ENCODE measurements at places on chromosomes 2 and 18.

DNA sequence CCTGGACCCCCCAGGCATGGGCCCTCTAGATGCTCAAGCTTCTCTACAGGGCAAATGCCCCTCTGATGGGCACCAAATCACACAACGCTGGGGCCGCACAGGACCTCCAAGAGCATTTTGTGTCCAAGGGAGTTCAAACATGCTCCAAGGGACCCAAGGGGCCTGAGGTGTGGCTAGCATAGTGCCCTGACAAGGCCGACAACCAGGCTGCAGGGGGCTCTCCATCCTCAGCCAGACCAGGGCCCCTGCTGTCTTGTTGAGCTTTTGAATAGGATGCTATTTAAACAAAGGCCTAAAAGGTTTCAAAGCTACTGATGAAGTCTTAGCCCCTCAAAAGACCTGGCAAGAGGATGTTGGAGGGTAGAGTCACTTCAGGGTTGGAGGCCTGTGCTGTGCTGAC is 33.1 kb downstream of the EN1 start:
- no peak for DNase-seq

GRCh38 chr18:59266886-59267502 is 6.3 kb downstream of the RAX start:
- no peak for DNase-seq

GRCh38 chr2:185643434-185643833 is 95.2 kb upstream of the FSIP2 start:
- DNase-seq = no peak

GRCh38 chr2:138058427-138058826 is 94.2 kb downstream of the HNMT start:
- no peak for DNase-seq

GRCh38 chr18:3410273-3410672 is 39.7 kb upstream of the TGIF1 start:
- DNase-seq = no peak

DNA sequence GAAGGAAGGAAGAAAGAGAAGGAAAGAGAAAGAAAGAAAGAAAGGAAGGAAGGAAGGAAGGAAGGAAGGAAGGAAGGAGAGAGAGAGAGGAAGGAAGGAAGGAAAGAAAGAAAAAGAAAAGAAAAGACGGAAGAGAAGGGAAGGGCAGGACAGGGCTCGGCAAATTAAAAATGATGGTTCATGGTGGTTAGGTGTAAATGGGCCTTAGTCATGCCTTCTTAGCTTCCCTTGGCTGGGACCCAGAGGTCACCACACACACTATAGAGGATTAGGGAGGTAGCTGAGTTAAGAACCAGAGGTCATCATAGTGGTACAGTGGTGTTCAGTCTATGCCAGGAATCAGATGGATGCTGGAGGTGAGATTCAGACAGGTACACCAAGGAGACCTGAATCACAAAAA is 9.3 kb upstream of the ATL2 start:
- no peak for DNase-seq

- DNase-seq = peak; percentile 81
Measured at GRCh38 chr2:238108423-238109183, 8.5 kb downstream of the ESPNL start.

DNA sequence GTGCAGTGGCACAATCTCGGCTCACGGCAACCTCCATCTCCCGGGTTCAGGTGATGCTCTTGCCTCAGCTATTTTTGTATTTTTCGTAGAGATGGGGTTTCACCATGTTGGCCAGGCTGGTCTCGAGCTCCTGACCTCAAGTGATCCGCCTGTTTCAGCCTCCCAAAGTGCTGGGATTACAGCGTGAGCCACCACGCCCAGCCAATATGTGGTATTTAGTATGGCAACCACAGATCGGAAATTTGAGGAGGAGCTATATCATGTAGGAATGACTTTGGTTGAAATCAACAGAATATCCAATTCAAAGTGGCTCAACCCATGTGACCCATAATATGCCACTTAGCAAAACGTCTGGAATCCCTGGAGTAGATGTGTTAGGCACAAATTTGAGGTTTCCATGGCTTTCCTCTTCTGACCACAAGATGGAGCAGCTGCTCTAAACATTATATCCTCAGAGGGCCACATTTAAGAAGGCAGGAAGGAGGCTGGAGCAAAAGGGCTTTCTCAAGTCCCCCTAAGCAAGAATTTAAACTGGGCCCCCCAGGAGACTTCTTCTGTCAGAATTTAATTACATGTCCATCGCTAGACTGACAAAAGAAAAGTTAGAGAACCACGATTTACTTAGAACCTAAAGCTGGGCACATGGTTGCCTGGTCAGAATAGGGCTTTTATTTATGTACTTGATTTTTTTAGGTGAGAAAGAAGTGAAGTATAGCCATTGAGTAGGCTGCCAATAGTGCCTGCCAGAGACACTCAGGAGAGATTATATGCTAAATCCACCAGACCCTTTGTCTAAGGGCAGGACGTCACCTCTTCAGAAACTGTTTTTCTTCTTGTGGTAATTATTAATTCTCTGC is 49.6 kb upstream of the ITSN2 start:
- DNase-seq = peak; percentile 76

- DNase-seq = no peak
Measured at GRCh38 chr2:53091183-53091582, 676.4 kb upstream of the CHAC2 start.

DNA sequence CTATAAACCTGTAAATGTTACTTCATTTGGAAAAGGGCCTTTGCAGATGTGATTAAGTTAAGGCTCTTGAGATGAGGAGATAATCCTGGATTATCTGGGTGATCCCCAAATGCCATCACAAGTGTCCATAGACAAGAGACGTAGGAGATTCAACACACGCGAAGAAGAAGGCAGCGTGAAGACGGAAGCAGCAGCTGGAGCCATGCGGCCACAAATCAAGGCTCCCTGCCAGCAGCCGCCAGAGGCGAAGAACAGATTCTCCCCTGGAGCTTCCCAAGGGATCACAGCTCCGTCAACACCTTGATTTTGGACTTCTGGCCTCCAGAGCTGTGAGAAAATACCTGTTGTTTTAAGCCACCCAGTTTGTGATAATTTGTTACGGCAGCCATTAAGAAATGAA is 11.0 kb upstream of the VAPA start:
- DNase-seq = no peak

- no peak for DNase-seq
Measured at GRCh38 chr18:73636355-73636754, 511.3 kb downstream of the FBXO15 start.

Data from GM12865 (cell line).